Karpas-422 (cell line): ENCODE measurements at places on chromosomes 1 and 21.

- H3K4me1 ChIP-seq: peaks cover 22% of the 10 kb centered on the region
- no peak overlapping the region for H3K4me3 ChIP-seq
- DNase-seq: no peak
- no peak overlapping the region for H3K27ac ChIP-seq
These were observed 24.5 kb upstream of the MEF2D start for GRCh38 chr1:156525071-156525501.

DNA sequence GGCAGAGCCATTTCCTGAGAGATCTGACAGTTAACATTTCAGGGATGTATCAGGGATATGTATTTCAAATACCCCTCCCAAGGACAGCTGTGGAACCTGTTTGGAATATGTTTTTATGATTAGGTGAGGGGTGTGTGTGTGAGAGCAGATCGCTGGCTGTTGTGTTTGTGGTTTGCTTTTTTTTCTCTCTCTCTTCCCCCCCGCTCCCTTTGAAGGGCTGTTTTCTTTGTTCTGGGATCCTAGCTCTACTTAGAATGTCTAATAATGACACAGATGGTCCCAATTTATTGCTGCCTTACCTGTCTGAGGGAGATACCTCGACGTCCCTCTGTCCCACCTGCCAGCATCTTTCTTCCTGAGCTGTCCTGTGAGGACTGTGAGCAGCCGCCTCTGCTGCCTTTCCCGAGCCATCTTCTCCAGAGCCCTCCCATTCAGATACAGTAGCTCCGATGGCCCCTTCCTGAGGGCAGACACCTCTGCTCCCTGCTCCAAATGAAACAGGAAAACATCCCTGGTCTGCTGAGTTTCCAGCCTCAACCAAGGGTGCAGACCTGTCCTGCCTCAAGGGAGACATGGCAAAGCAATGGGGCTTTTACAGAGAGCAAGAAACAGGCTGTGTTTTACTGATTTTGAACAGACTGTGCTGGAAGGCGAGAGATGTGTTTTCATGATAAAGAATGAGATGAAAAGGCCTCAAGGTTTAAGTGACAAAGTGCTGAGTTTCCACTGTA, 138.0 kb upstream of the TNR start:
- no peaks in the 10 kb centered on the region for H3K36me3 ChIP-seq
- no peak overlapping the region for H3K4me3 ChIP-seq
- no peak for DNase-seq
- H3K27me3 ChIP-seq: no peaks in the 10 kb centered on the region
- H3K27ac ChIP-seq: no peak overlapping the region
- H3K4me1 ChIP-seq: no peaks in the 10 kb centered on the region

GRCh38 chr1:203465948-203466347, 9.7 kb upstream of the PRELP start:
- H3K4me3 ChIP-seq: no peak overlapping the region
- no peak overlapping the region for H3K27ac ChIP-seq
- peaks cover 18% of the 10 kb centered on the region for H3K4me1 ChIP-seq
- 0 out of 2 replicates have a peak, but pooled peaks cover 3% of the 10 kb centered on the region for H3K27me3 ChIP-seq
- DNase-seq: no peak
- no peaks in the 10 kb centered on the region for H3K36me3 ChIP-seq

- H3K27ac ChIP-seq: no peak overlapping the region
- no peaks in the 10 kb centered on the region for H3K36me3 ChIP-seq
- no peak for DNase-seq
- no peaks in the 10 kb centered on the region for H3K27me3 ChIP-seq
These were observed 621.7 kb downstream of the LMO4 start for GRCh38 chr1:87950369-87950768.

DNA sequence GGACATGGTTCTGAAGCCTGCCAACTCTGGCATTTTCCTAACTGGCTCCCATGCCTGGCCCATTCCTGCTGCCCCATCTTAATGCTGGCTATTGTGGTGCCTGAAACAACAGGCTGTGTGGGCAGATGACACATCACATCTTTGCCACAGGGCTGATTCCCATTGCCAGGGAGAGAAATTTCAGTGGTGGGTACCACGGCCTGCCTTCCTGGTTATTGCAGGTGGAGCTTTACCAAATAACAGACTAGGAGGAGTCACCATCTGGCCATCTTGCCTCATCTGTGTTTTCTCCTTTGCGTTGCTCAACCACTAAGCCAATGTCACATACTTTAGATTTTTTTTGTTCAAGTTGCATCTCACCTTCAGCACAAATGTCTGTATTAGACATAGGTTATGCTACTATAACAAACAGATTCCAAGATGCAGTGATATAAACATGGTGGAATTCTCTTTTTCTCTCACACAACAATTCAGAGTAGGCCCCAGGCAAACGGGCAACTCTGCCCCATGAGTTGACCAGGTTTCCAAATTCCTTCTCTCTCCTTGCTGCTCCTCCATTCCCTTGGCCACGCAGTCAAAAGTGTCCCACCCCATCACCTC, 14.1 kb downstream of the CDA start:
- no peak overlapping the region for H3K27ac ChIP-seq
- H3K27me3 ChIP-seq: no peaks in the 10 kb centered on the region
- no peaks in the 10 kb centered on the region for H3K4me1 ChIP-seq
- no peak for DNase-seq
- no peaks in the 10 kb centered on the region for H3K36me3 ChIP-seq
- no peak overlapping the region for H3K4me3 ChIP-seq

- H3K4me1 ChIP-seq: no peaks in the 10 kb centered on the region
- no peaks in the 10 kb centered on the region for H3K36me3 ChIP-seq
- H3K27me3 ChIP-seq: no peaks in the 10 kb centered on the region
- H3K4me3 ChIP-seq: no peak overlapping the region
- DNase-seq: no peak
- no peak overlapping the region for H3K27ac ChIP-seq
These were observed 959.0 kb downstream of the PLA2G4A start for GRCh38 chr1:187787736-187788135.

GRCh38 chr1:43789604-43790550, 82.5 kb downstream of the ST3GAL3 start:
- H3K4me3 ChIP-seq: no peak overlapping the region
- H3K27ac ChIP-seq: no peak overlapping the region
- H3K36me3 ChIP-seq: peaks cover 5% of the 10 kb centered on the region; the same call in 1 of the 2 replicates
- peaks cover 18% of the 10 kb centered on the region for H3K4me1 ChIP-seq
- H3K27me3 ChIP-seq: no peaks in the 10 kb centered on the region

GRCh38 chr1:67367370-67368045, 59.8 kb downstream of the IL12RB2 start:
- no peak overlapping the region for H3K4me3 ChIP-seq
- no peaks in the 10 kb centered on the region for H3K4me1 ChIP-seq
- no peak for DNase-seq
- no peaks in the 10 kb centered on the region for H3K27me3 ChIP-seq

DNA sequence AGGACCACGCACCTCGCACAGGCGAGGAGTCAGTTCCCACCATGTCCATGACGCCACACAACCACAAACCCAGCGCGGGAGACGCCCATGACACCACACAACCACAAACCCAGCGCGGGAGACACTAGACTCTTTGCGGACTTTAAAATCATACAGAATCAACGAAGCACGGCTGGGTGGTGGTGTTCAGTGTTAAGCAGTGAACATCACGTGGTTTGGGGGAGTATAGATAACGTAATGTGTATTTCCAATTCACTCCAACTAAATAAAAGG, 19.2 kb downstream of the PTTG1IP start:
- H3K4me1 ChIP-seq: no peaks in the 10 kb centered on the region
- DNase-seq: no peak
- no peak overlapping the region for H3K27ac ChIP-seq
- H3K27me3 ChIP-seq: no peaks in the 10 kb centered on the region
- no peak overlapping the region for H3K4me3 ChIP-seq

- DNase-seq: no peak
- no peak overlapping the region for H3K27ac ChIP-seq
- H3K4me1 ChIP-seq: peaks cover 16% of the 10 kb centered on the region
- H3K36me3 ChIP-seq: no peaks in the 10 kb centered on the region
- H3K27me3 ChIP-seq: no peaks in the 10 kb centered on the region
These were observed 46.3 kb downstream of the HTR6 start for GRCh38 chr1:19710825-19711611.

DNA sequence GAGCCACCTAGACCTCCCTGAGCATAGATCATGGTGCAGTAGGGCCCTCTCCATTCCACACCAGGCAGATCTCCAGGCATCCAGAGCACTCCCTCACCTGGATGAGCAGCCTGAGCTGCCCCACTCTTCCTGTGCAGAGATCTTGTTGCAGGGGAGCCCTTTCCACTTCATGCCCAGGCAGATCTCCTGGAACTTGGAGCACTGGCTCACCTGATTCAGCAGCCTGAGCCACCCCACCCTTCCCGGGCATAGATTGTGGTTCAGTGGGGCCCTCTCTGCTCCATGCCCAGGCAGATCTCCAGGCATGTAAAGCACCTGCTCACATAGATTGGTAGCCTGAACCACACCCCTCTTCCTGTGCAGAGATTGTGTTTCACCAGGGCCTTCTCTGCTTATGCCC, 78.0 kb downstream of the SEC16B start:
- DNase-seq: no peak
- H3K4me1 ChIP-seq: no peaks in the 10 kb centered on the region
- H3K36me3 ChIP-seq: no peaks in the 10 kb centered on the region

GRCh38 chr1:225859151-225859550, 23.0 kb downstream of the TMEM63A start:
- H3K4me3 ChIP-seq: no peak overlapping the region
- no peaks in the 10 kb centered on the region for H3K27me3 ChIP-seq
- H3K27ac ChIP-seq: no peak overlapping the region
- no peaks in the 10 kb centered on the region for H3K36me3 ChIP-seq
- H3K4me1 ChIP-seq: no peaks in the 10 kb centered on the region

DNA sequence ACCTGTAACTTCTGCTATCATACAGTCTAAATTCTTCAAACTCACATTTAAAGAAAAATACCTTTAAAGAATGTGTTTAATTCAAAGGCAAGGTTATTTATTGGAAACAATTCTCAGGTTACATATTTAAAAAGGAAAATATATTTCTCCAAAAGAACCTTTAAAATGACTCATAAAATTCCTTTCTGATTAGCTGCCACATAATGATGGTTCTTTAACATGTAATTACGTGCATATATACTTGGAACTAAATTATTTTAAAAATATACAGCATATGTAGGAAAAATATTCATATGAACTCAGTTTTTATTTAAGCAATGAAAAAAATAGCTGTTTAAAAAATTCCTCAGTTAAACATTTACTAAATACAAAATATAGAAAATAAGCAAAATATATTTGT, 173.6 kb downstream of the COP1 start:
- peaks cover 12% of the 10 kb centered on the region for H3K36me3 ChIP-seq
- no peak for DNase-seq
- H3K4me3 ChIP-seq: no peak overlapping the region

DNA sequence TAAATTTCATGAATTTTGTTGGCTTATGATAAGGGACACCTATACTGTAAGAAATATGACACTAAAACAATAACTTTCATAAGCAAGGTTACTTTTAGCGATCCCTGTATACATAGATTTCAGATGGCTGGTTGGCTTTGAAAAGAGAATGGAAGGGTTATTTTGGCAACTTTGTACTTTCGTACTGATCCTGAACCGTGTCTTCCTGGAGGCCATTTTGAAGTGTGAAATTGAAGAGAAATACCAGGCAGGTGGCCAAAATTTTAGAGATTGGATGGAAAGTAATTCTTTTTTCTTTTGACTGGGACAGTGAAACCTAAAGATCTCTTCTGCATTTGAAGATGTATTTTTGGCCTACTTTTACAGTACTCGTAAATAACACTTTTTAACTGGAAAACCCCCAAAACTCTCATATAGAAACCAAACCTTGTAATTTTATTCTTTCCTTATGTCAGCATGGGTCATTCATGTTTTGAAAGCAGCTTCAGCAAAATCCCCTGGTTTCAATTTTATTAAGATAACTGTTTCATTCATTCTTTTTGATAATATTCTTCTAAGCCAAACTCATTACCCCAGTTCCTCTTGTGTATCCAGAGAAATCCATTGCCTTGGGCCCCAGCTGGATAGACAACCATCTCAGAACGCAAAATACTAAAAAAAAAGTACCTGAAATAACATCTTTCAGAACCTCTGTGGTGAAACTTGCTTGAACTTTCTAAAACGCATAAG, 38.4 kb upstream of the ZNF281 start:
- H3K4me1 ChIP-seq: peaks cover 3% of the 10 kb centered on the region
- H3K36me3 ChIP-seq: no peaks in the 10 kb centered on the region
- H3K27me3 ChIP-seq: no peaks in the 10 kb centered on the region
- H3K27ac ChIP-seq: no peak overlapping the region
- no peak for DNase-seq
- H3K4me3 ChIP-seq: no peak overlapping the region

- no peaks in the 10 kb centered on the region for H3K36me3 ChIP-seq
- no peaks in the 10 kb centered on the region for H3K27me3 ChIP-seq
- DNase-seq: no peak
- H3K27ac ChIP-seq: no peak overlapping the region
These were observed 57.6 kb downstream of the DNM3 start for GRCh38 chr1:171898941-171899340.

- no peak overlapping the region for H3K27ac ChIP-seq
- no peaks in the 10 kb centered on the region for H3K4me1 ChIP-seq
- DNase-seq: no peak
- no peaks in the 10 kb centered on the region for H3K27me3 ChIP-seq
- no peak overlapping the region for H3K4me3 ChIP-seq
These were observed 46.6 kb upstream of the LYST start for GRCh38 chr1:235913311-235913710.

- no peak for DNase-seq
- no peak overlapping the region for H3K27ac ChIP-seq
- no peaks in the 10 kb centered on the region for H3K27me3 ChIP-seq
- no peak overlapping the region for H3K4me3 ChIP-seq
These were observed 39.9 kb downstream of the IL6R start for GRCh38 chr1:154445040-154445472.
